ENCODE measurements at places on chromosomes 11 and 22. TPM values are rescaled to one million over a fixed set of nuclear protein-coding genes. Genes with fewer than 3 reads are reported as not detected.

NAV2 gene
- 19.8 TPM for total RNA-seq

RBMXL2 gene
- total RNA-seq, result not detected

ANO3 gene
- 0.05 TPM for total RNA-seq

PDGFB gene
- total RNA-seq, result 3.3 TPM

MS4A4E gene
- total RNA-seq, result not detected

OR52I1 gene
- not detected for total RNA-seq

P2RY2 gene
- total RNA-seq, result 9.5 TPM

GPHA2 gene
- not detected for total RNA-seq

DRG1 gene
- total RNA-seq, result 63.0 TPM

SLC5A1 gene
- not detected for total RNA-seq

SCN4B gene
- total RNA-seq, result not detected

CNTF gene
- total RNA-seq, result 1.5 TPM

FOSL1 gene
- 215 TPM for total RNA-seq

HIC2 gene
- total RNA-seq, result 2.8 TPM

PAX6 gene
- 2.0 TPM for total RNA-seq

SYCE3 gene
- total RNA-seq, result 0.46 TPM

SERPIND1 gene
- not detected for total RNA-seq

PGA5 gene
- total RNA-seq, result not detected

TRPM5 gene
- not detected for total RNA-seq

CSNK2A3 gene
- total RNA-seq, result 1.7 TPM

SPI1 gene
- not detected for total RNA-seq

SLC22A25 gene
- total RNA-seq, result not detected

FAM89B gene
- total RNA-seq, result 56.2 TPM

Measured in A549 treated with CpdA at 1 μM for 4 hours (cell line).